ENCODE measurements at places on chromosomes 2 and 18.

DNA sequence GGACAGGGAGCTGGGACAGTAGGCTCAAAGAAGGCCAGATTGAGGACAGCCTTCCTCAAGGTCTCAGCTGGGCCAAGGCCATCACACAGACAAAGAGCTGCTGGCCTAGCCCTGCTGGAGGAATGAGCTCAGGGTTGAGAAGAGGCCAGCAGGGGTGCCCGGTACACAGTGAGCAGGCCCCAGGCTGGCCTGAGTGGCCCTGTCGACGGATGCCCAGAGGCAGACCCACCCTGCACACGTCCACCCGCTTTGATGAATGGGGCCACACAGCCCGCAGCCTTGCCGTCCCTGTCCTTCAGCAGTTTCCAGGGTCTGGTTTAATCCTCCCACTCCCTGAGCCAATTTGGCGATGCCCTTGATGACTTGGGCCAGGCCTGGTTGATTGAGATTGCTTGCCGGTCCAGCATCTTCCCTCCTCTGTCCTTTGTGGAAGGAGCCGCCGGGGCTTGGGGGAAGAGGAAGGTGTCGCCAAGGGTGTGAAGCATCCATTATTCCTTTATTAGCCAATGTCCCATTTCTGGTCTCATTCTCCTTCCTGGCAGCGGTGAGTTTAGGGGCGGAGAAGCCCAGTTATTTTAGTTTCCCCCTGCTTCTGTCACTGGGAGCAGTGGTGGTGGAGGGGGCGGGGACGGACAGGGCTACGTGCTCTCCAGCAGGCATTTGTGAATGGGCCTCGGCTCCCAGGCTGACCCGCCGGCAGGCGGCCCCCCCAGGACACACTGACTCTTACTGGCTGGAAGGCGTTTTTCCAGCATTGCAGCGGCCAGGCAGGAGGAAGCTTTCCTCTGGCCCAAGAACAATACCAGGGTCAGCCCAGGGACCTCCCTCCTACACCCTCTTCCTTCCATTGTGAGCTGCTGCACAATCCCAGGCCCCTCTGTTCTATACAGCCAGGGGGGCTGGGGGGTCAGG, 141.8 kb downstream of the CTIF start:
- DNase-seq, result no peak

GRCh38 chr18:22282311-22283115, 113.1 kb downstream of the GATA6 start:
- peak; percentile 24 for DNase-seq

DNA sequence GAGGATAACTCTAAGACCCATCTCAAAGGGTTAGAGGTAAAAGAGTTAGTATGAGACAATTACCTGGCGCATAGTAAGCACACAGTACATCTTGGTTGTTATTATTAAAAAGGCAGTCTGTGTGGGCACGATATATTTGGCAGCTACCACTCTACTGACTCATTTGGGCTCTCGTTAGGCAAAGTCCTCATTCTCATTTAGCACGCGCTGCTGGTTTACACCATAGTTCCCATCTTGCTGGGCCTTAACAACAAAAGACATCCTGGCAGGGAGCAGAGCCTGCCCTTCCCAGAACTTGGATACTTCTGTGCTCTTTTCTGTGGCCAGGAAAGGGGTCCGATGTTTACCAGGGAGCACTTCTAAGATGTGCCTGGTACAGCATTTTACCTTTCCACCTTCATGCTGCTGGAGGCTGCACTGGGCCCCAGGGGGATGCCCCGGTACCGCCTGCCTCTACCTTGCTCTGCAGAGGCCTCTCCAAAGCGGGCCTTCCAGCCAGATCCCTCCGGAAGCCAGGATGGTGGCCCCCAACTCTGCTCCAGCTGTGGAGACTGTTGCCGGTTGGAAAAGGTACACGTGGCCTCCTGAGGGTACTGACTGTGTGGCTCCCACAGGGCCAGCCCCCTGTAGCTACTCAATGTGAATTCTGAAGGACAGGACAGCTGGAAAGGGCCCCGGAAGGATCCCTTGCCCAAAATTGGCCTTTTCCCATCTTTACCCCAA, 15.0 kb downstream of the GLI2 start:
- no peak for DNase-seq

DNA sequence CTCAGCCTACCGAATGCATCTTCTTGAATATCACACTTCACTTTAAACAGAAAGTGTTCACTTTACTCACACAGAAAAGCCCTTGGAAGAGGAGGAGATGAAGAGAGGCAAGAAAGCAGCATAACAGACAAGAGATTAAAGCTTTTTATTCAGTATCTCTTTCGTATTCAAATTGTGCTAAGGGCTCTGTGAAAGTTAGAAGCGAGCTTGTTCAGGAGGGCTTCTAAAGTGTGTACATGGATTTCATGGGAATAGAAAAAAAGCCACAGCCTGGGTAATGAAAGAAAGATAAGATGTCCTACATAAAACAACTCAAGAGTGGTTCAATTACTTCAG, 531.9 kb downstream of the TMEM182 start:
- DNase-seq, result no peak

DNA sequence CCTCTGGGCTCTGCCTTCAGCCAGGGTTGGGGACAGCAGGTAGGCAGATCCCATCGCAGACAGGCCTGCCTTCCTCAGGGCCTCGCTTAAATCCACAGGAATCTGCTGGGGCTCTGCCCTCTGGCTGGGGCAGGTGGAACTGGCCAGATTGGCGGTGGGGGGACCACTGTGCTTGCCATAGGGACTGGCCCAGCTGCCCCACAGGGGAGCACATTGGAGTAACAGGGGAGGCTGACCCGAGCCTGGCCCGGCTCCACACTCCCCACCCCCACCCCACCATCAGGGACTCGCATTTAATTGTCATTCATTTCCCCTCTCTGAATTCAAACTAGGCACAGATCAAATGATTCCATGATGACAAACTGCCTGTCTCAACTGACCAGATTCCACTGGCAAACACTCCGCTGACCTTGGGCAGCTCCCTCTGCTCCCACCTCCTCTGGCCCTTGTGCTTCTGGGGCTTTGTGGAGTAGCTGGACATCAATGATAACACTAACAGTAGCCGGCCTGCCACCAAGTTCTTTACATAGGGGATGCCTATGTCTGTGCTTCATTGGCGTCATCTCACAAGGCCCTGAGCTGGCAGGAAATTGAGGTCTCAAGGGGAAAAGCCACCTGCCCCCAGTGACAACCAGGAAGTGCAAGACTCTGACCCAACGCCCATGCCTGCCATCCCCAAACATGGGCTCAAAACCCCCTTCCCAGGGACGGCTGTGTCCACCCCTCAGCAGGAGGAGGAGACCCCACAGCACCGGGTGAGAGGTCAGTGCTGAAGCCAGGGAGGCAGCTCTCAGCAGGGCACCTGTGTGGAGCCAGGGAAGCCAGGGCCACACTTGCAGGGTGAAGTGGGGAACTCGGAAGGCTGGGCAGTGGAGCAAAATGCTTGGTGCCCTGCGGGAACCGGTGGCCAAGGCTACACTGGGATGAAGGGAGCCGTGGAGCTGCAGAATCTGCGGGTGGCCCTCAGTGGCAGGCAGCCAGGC, 2.1 kb upstream of the B3GNT7 start:
- DNase-seq, result peak; percentile 44

- no peak for DNase-seq
Observed at GRCh38 chr2:23452853-23453420, 68.0 kb downstream of the KLHL29 start.

- no peak for DNase-seq
Observed at GRCh38 chr2:235857598-235857997, 310.6 kb downstream of the GBX2 start.

GRCh38 chr2:653645-654425, 23.4 kb downstream of the TMEM18 start:
- no peak for DNase-seq

- DNase-seq, result no peak
Observed at GRCh38 chr18:44733069-44733753, 52.5 kb downstream of the SETBP1 start.

GRCh38 chr2:203687165-203687564, 19.3 kb upstream of the CD28 start:
- DNase-seq, result no peak

DNA sequence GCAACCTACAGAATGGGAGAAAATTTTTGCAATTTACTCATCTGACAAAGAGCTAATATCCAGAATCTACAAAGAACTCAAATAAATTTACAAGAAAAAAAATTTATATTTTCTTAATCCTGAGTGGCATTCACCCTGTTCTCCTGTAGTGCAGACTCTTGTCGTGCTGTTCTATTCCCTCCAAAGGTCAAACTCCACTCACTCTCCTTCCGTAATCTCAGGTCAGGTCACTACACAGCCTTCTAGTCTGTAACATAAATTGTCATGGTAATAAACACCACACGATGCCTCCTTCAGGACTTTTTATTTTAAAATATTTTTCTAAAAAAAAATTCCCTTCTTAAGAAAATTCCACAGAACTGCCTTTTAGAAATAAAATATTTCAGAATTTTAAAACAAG, 417.9 kb upstream of the GCFC2 start:
- DNase-seq, result no peak

- no peak for DNase-seq
Observed at GRCh38 chr18:80244167-80244566, 3.1 kb downstream of the PARD6G start.

- no peak for DNase-seq
Observed at GRCh38 chr2:18833941-18834340, 244.6 kb upstream of the NT5C1B start.

- no peak for DNase-seq
Observed at GRCh38 chr2:46169467-46169866, 127.7 kb upstream of the EPAS1 start.

- DNase-seq, result no peak
Observed at GRCh38 chr2:36059691-36060090, 295.9 kb upstream of the CRIM1 start.

DNA sequence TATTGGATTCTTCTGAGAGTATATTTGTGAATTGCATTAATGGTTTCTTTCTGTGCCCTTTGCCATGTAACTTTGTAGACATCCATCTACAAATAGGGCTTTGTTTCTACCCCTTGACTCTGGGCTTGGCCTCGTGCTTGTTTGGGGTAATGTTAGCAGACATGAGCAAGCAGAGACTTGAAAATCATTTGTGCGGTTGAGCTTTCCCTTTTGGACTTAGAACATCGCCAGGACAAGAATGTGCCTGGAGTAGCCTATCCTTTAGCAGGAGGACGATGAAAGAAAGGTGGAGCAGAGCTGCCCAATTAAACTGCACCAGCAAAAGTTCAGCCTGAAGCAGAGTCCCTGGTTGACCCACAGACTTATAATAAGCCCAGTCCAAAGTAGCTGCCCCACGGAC, 785.9 kb downstream of the EPHA4 start:
- no peak for DNase-seq

GRCh38 chr2:45919160-45919650, 267.7 kb downstream of the PRKCE start:
- no peak for DNase-seq

DNA sequence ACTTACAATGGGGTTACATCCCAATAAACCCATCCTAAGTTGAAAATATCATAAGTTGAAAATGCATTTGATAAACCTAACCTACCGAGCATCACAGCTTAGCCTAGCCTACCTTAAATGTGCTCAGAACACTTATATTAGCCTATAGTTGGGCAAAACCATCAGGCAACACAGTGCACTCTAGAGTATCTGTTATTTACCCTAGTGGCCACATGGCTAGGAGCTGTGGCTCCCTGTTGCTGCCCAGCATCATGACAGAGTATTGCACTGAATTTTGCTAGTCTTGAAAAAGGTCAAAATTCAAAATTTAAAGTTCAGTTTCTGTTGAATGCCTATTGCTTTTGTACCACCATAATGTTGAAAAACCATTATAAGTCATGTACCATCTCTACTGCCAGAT, 482.7 kb upstream of the ZEB2 start:
- no peak for DNase-seq

DNA sequence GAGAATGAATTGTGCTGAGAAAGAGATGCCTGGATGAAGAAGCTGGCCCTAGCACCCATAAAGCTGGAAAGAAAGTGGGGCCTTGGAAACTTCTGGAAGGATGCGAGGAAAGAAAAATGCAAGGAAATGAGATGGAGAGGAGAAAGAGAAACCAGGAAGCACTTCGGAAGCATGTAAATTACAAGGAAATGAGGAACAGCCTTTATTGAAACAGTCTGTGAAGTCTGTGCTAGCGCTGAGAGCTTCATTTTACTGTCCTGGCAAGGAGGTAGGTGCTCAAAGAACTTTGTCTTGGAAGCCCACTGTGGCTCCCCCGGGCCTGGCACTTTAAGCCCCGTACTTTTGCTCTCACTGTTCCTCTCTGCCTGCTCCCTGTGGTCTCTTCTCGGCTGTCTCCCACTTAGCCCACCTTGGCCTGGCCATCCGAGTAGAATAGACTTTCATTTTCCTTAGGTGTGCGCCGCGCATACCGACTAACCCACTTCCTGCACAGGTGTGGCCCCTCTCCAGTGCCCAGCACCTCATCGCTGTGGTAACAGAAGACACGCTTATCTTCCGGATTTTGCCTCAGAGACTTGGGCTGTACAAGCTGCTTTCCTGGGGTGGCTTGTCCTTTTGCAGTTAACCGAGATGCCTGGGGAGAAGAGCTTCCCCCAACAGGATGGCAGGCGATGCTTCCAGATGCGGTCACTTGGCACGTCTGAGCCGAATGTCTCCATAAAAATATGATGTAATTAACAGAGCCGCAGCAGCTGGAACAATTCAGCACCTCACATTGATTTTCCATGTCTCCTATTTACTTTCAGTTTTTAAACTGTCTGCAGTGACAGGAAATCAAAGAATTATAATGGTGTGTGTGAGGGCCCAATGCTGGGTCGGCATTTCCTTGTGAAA, 199.6 kb downstream of the HRH4 start:
- no peak for DNase-seq

GRCh38 chr2:147433822-147434221, 411.0 kb upstream of the ACVR2A start:
- DNase-seq, result no peak

GRCh38 chr2:240579771-240580614, 6.5 kb upstream of the CAPN10 start:
- DNase-seq, result no peak

DNA sequence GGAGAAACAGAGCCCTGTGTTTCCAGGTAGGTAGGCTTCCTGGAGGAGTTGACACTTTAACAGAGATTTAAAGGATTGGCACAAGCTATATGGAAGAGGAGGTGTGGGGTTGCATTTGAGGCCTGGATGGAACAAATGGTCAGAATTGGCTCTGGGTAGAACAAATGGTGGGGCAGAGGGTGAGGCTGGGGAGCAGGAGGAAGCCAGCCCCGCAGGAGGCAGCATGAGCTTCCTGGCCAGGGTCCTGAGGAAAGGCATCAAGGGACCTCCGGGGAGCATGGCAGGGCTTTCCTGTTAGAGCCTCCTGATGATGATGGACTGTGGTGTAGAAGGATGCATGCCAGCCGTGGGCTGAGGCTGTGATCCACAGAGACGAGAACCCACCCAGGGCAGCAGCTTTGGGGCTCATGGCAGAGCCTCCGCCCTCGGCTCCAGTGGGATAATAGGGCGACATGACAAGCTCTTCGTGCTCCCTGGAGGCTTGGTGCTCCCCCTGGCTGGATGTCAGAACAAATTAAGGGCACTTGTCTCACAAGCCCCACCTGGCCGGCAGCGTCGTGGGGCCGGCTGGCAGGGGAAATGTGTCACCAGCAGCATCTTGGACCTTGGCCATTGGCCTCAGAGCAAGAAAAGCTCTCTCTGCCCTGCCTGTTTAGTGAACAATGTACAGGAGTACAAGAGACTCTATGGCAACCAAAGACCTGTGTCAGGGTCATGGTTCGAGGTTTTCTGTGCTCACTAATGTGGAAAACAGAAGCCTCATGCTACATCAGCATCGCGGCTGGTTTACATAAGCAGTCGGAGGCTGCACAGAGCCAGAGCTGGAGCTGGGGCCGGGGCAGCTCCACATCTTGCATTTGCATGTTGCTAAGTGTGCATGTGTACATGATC, 153.5 kb downstream of the MYCN start:
- no peak for DNase-seq

- DNase-seq, result no peak
Observed at GRCh38 chr2:160509016-160509415, 15.4 kb upstream of the RBMS1 start.

All from activated gamma-delta T cell treated with anti-CD3 and anti-CD28 coated beads, Interleukin-2, amount 50 U/mL, for 16 hours (primary cell).